ENCODE measurements at places on chromosomes 12 and 14.

GRCh38 chr14:70611216-70611615, 10.8 kb upstream of the MED6 start:
- no peak for DNase-seq

GRCh38 chr12:104903648-104904423, 54.3 kb downstream of the SLC41A2 start:
- no peak for DNase-seq

GRCh38 chr12:49451468-49452259, 84.4 kb downstream of the SPATS2 start:
- no peak for DNase-seq

GRCh38 chr14:51873221-51873893, 12.9 kb downstream of the GNG2 start:
- DNase-seq, result peak; percentile 35

- peak; percentile 41 for DNase-seq
Observed at GRCh38 chr12:14260011-14260993, 105.2 kb upstream of the ATF7IP start.

DNA sequence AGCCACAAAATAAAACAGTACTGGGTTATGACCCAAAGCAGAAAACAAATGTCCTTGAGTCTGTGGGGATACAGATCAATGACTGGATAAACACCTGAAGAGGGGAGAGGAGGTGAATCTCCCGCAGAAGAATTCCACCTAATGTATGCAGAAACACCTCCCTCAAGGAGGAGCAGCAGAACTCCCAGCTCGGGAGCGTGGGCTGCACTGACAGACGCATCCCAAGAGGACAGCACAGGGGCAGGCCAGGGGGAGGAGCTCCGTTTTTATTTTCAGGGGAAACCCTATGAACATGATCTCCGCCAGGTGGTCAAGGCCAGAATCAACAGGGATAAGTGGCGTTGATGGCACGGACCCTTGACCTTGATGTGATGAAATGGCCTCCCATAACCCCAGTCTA, 41.8 kb upstream of the PPP2R5C start:
- no peak for DNase-seq

DNA sequence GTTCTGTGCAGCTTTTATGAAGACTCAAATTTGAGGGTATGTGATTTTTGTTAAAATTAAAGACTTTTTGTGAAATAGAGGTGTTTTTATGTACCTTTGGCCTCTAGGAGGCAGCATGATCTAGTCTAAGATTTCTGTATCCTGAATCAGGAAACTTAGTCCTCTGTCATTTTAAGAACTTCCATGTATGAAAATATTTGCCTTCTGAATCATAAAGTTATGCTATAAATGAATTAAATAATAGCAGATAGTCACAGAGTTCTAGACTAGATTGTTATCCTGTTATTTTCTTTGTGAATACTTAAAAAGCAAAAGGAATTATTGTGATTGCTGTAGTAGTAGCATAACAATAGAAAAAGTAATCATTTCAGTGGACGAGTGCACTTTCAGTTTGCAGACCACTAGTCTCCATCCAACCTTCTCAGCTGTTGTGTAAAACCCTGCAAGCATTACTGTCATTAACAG, 56.3 kb downstream of the FGD4 start:
- DNase-seq, result peak; percentile 76

GRCh38 chr14:30883508-30884294, 9.3 kb downstream of the COCH start:
- DNase-seq, result no peak

GRCh38 chr12:71708658-71709057, 22.8 kb downstream of the TMEM19 start:
- DNase-seq, result no peak

GRCh38 chr12:6383572-6384498, at the start of gene LTBR:
Gene LTBR, plus strand, starts transcription at chr12:6384162. Its CDS starts 197 bp downstream, at chr12:6384359.
- peak; percentile 67 for DNase-seq

- DNase-seq, result peak; percentile 49
Observed at GRCh38 chr12:51827925-51828818, 20.3 kb downstream of the FIGNL2 start.

GRCh38 chr12:51631591-51631990, 40.6 kb downstream of the SCN8A start:
- DNase-seq, result no peak

DNA sequence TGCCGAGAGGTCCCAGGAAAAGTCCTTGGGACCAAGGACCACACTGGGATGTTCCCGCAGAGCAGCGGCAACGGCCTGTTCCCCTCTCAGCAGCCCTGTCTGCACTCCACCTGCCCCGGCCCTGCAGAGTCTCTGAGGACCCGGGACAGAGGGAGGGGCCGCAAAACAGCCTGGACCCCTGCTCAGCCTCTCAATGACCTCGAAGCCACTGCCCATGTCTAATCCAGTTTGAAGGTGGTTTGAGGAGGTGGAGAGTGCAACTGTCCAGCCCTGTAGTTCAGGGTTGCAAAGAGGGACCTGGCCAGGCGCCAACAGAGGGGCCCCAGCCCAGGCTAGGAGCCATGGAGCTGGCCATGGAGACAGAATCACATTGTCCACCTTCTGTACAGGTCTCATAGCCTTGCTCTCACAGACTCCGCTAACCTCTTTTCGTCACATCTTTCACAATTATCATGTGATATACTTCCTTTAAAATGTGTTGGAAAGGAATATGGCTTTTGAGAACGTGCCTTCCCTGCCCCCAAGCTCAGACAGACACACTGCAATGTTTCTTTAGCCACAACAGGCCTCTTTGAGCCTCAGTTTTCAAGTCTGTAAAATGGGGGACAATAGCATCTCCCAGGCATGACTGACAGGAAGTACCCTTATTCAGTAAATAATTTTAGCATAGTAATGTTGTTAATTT, 49.3 kb downstream of the ACTN1 start:
- no peak for DNase-seq

DNA sequence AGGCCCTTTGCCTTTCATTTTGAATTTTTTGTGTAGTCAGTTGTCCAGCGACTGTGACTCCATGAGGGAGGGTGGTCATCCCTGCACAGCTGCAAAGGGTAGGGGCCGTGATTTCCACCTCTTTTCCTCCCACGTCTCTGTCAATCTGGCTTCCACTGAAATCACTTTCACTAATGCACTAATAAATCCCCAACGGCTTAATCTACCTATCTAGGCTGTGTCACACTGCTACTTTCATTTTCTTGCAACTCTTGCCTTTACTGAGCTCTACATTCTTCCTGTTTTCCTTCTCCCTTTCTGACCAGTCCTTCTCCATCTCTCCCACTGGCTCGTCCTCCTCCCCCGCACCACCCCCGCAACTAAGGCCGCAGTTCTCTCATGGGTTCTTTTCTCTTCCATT, 212.3 kb upstream of the FOXN3 start:
- no peak for DNase-seq

- no peak for DNase-seq
Observed at GRCh38 chr12:48129376-48129775, 10.2 kb downstream of the PFKM start.

- DNase-seq, result no peak
Observed at GRCh38 chr14:82313889-82314288, 780.2 kb upstream of the SEL1L start.

DNA sequence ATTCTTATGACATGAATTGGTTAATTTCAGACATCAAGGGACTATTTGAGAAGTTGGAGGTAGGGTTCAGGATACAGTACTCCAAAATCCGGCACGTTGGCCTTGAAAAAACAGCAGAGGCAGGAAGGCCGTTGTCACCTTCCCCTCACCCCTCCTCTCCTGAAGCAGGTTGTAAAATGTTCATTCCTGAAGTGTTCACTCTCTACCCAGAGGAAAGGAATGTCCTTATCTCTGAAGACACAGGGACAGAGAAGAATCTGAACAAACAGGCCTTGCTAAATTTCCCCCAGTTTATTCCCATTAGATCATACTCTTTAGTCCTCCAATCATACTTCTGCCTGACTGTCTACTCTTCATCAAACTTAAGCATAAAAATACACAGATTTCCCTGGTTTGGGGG, 313.6 kb downstream of the ZFP36L1 start:
- DNase-seq, result no peak

DNA sequence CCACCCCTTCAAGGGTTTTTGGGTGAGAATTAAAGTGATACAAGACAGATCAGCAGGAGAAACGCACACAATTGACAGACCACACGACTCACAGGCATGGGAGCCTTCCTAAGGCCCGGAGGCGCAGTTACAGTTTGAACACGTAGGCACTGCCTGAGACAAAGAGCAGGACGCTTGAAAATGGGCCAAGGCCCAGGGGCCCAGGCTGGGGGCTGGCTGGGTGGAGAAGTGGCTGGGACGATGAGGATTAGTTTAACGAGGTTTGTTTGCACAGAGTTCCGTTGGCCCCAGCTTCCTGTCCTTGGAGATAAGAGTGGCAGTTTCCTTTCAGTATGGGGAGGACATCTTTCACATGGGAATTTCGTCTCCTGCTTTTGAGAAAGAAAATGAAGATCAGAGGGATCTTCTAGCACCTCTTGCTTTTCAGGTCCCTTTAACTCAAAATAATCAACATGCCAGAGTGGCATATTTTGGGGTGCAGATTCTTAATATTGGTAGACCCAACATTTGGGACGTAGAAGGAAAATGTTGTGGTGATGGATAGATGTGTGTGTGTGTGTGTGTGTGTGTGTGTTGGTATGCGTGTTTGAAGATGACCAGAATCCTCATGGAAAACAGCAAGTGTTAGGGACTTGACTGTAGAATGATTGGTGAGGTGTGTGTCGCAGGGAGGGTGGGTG, 44.6 kb downstream of the DLK1 start:
- DNase-seq, result peak; percentile 39

DNA sequence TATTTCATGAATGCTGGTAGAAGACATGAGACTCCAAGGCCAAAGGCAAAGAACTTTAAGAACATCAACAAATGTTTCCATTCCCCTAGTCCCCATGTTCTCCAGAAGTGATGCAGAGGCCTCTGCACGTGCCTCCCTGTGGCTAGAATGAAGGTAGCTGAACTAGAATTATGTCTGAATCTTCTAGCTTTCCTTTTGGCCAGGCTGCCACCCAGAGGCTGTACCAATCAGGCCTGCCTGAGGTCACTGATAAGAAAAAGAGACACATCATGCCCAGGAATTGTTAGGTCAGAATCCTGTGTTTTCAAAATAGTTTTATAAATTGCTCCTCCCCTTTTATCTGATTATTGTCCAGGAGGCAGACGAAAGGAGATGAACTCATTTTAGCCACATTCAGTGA, 188.0 kb upstream of the SLC16A7 start:
- no peak for DNase-seq

DNA sequence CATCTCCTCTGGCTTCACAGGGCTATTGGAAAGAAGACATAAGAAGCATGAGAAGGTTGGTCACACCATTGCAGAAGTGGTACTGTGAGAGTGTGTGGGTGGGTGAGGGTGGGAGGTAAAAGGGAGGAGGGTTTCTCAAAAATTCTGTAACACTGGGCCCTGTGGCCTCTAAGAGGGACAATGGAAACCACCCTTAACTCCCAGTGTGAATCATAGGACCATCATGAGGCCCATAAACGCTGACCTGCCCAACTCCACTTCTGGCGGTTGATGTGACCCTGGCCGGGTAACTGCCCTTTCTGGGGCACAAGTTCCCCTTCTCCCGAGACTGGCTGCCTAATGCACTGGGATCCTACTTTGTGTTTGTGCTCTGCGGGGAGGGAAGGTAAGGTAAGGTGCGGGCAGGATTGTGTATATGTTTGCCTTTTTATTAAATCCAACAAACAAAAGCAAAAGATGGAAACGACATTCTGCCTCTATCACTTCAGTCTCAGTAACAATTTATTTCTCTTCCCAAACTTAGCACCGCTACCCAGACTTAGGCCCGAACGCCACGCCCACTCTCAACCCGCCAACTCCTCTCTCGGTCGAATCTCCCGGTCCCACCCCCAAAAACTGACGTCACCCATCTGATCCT, 551 bp downstream of the METTL1 start:
- DNase-seq, result peak; percentile 96

- no peak for DNase-seq
Observed at GRCh38 chr12:19220205-19220604, 90.7 kb downstream of the PLEKHA5 start.

GRCh38 chr14:66288511-66288910, 197.7 kb upstream of the CCDC196 start:
- no peak for DNase-seq

GRCh38 chr12:121352682-121353018, 439 bp upstream of the ANAPC5 start:
- no peak for DNase-seq

GRCh38 chr12:72330301-72330700, 58.1 kb downstream of the TRHDE start:
- DNase-seq, result no peak

GRCh38 chr12:121799156-121799841, 4.5 kb upstream of the SETD1B start:
- DNase-seq, result peak; percentile 81

DNA sequence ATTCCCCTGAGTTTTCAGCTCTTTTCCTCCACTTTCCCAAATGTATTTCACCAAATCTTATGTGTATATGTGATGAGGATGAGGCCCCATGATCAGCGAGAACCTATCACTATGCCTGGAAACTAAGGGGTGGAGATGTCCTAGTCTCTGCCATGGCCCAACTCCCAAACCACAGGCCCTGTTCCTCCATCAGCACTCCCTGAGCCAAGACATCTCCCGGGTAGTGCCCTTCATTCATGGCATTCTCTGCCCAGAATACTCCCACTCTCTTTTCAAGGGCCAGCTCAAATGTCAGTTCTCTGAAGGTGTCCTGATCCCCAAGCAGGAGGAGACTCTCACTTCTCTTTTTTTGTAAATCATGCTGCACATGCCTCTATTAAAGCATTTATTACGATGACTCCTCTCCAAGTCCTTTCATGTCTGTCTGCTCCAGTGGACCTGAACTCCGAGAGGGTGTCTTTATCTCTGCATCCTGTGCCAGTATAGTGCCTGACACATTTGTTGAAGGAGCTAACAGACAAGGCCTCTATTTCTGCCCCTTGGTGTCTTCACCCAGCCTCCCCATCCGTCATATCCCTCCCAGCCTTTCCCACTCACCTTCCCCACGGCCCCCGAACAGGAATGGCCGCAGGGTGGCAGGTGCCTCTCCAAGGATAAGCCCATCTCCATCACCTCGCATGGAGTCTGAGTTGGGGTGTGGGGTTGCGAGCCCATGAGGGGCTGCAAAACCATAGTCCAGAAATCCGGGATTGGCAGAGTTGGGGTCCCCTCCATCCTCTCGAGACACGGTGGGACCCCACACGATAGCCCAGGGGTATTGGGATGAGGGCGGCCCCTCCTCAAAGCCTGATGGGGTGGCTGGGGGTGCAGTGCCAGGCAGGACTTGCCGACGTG, 3.7 kb downstream of the PIANP start:
- no peak for DNase-seq

DNA sequence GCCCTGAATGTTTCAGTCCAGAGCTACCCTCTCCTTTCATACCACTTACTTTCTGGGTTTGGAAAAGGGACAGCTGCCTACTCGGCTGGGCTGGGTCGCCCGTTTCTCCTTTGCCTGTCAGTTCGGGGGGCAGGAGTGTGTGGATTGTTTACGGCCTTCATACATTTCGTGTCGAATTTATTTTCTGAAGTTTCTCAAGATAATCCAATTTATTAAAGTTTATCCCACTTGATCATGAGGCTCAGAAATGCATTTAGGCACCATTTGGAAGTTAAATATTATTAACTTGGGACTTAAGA, 608 bp downstream of the ZNF410 start:
- DNase-seq, result no peak

- no peak for DNase-seq
Observed at GRCh38 chr14:97456958-97457357, 659.8 kb downstream of the VRK1 start.

Data from hematopoietic multipotent progenitor cell treated with erythropoietin and hydrocortisone succinate and interleukin-3 and kit ligand, for 8 days (in vitro differentiated cells).